ENCODE measurements at places on chromosomes 16 and 17.

GRCh38 chr16:1037394-1038257 lies 34.9 kb upstream of the SSTR5 start:
- no peak for DNase-seq

- no peak for DNase-seq
Measured at GRCh38 chr16:77922228-77922754, 100.1 kb upstream of the CLEC3A start.

GRCh38 chr17:7403043-7403726 lies 712 bp downstream of the TMEM256 start:
- no peak for DNase-seq

GRCh38 chr17:79104898-79105600 lies 30.4 kb downstream of the ENGASE start:
- no peak for DNase-seq

DNA sequence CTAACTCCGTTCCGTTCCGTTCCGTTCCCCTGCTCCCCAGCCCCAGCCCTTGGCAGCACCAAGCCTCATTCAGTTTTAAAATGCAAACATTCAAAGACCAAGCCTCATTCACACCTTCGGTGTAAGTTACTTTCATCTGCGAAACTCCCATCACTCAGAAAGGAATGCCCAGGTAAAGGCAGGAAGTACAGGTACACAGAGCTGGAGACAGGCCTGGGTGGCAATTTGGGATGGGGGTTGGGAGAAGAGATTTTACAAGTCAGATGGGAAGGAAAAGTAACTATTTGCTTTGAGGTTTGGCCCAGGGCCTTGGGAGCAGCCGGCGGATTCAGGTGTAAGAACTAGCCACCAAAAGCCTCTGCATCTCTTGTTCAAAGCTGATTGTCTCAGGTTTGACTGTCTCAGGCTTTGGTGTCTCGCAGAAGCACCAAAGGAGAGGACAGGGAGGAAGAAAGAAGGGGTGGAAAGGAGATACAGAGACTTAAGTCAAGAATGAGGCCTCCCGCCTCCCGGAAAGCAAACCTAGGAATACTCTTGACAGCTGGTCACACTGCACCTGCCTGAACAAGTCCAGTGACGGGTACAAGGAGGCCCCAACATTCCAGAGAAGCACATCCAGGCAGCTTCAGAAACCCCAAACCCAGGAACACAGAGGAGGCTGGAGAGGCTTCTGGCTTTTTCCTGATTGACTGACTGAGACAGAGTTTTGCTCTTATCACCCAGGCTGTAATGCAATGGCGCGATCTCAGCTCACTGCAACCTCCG lies 54.7 kb downstream of the NXN start:
- no peak for DNase-seq

GRCh38 chr17:78763561-78763960 lies 18.5 kb downstream of the CYTH1 start:
- DNase-seq, result no peak

DNA sequence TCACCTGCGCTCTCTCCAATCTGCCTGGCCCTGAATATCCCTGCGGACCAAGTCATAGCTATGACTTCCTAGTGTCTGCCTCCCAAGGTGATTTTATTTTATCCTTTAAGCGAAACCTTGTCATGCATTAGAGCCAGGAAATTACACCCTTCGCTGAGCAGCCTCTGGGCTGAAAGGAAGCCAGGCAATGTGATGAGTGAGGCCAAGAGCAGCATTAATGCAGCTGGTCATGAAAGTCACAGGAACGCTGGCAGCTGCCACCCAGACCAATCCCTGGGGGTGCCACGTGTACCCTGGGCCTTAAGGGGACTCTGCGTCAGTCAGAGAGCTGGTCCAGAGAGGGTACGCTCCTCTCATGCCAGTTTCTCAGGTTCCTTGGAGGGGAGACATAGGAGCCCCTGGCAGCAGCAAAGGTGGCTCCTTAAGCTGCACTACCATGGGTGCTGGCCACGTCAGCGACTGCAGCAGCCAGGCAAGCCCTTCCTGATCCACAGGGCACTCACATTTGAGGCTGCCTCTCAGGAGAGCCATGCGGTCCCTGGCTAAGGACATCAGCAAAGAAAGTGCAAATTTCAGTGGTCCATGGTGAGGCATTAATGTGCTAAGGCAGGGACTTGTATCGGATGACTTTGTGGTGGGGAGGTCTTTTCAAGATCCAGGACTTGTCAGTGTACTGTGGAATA lies 42.7 kb upstream of the WSCD1 start:
- no peak for DNase-seq

DNA sequence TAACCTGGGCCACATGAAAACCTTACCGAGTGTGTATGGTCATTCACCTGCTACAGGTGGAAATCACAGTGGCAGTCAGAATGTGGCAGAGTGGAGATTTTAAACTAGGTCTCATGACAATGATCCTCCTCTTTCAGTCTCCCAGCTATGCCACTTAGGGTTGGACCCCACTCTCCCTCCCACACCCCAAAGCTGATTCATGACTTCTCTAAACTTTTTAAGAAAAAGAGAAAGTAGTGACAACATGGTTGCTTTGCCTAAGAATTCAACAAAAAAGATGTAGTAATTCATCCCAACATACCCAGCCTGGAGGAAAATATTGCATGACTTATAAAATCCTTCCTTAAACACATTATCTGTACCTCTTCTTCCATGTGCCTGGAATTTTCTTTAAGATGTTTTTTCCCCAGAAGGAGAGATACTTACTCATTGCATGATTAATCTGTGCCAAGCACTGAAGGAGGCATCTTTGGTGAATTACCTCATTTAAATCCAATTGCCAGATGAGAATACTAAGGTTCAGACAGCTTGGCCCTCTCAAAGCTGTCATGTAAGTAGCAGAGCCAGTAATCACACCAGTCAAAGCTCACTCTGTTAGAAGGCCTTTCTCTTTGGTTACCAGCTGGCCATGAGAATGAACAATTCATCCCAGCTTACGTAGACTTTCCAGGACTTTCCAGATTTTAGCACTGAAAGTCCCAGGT lies 119.9 kb downstream of the COPRS start:
- DNase-seq, result no peak

DNA sequence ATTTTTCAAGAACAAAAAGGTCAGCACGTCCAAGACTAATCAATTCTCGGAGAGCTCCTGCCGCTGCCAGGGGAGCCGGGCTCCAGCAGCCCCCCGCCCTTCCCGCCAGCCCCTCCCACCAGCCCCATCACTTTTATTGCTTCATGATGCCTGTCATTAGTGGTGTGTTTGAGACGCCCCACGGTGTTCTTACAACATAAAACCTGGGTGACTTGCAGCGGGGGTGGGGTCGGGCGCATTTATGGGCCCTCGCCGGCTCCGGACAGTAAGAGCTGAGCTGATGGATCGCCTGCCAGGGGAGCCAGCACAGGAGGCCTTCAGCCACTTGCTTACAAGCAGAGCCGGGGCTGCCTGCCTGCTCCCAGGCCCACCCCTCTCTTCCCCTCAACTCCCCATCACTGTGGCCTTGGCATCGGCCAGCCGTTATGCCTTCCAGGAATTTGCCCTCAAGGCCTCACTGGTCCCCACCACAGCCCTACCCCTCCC lies 82.9 kb upstream of the CBX4 start:
- DNase-seq, result no peak

DNA sequence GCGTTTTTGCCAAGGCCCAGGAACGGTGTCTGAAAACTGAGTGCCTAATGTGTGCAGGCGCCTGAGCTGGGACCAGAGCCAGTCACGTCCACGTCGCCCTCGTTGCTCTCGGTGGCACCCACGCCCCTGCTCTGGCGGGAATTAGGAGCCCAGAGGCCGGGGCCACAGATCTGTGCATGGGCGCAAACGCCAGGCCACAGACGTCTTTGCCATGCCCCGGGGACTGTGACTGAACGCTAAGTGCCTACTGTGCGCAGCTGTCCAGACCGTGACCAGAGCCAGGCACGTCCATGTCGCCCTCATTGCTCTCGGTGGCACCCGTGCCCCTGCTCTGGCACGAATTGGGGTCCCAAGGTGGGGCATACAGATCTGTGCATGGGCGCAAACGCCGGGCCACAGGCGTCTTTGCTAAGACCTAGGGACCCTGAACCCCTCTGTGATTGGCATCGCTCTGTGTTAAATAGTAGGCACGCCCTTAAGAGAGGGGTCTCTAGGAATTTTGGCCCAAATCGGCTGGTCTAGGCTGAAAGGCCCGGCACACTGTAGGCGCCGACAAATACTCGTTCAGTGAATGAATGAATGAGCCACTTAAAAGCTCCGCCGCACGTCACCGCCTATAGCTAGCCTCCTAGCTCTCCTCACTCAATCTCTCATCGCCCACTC lies 827 bp upstream of the UBALD1 start:
- no peak for DNase-seq

DNA sequence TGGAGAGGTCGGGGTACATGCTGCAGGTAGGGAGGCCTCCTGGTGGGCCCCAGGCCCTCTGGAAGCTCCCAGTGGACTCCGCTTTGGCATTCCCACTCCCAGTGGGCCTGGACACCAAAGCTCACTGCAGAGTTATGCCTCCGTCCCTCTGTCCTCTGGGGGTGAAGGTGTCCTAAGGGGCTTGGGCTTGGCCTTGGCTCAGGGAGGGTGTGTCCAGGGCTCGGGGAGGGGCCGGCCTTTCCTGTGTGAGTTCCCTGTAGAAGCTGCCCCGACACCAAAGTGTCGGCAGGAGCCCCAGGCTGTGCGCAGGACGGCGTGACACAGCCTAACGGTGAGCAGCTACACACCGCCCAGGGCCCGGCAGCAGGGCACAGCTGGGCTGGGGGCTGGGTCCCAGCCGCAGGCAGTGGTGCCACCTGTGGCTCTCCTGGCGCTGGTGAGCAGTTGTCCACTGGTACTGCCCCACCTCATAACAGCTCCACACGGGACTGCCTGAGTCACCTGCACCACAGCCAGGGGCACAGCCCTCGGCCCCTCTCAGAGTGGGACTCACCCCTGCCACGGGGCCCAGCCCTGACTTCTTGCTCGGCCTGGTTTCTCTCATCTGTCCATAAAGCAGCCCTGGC lies 6.1 kb downstream of the TEPSIN start:
- DNase-seq, result no peak

DNA sequence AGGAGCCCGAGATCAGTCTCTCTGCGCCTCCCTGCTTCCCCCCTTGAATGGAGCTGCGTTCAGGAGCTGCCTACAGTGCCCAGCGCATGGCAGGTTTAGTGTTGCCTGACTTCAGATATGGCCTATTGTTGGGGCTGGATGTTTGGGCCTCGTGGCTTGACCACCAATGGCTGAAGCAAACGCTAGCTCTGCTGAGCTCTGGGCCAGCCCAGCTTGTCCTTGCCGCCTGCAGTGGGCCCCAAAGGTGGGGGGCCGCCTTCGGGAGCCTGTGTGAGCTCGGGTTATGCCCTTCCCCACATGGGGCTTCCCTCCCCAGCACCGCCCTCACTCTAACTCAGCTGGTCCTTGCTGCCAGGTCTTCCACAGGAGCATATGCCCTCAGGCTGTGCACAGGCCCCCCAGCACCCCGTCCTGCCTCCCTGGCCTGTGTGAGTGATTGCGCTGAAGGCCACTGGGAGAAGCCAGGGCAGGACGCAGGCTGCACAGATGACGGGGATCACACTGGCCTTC lies 2.0 kb upstream of the METTL26 start:
- DNase-seq, result no peak

DNA sequence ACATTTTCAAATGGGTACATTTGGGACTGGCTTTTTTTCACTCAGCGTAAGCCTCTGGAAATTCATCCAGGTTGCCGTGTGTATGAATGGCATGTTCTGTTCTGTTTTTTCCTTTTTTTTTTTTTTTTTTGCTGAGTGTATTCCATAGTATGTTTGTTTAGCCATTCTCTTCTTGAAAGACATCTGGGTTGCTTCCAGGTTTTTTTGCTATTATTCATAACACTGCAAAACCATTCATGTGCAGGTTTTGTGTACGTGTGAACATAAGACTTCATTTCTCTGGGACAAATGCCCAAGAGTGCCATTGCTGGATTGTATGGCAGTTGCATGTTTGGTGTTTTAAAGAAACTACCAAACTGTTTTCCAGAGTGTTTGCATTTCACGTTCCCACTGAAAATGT lies 335.9 kb upstream of the TNRC6C start:
- DNase-seq, result no peak

- no peak for DNase-seq
Measured at GRCh38 chr17:14228903-14229302, 7.8 kb downstream of the CDRT15 start.

DNA sequence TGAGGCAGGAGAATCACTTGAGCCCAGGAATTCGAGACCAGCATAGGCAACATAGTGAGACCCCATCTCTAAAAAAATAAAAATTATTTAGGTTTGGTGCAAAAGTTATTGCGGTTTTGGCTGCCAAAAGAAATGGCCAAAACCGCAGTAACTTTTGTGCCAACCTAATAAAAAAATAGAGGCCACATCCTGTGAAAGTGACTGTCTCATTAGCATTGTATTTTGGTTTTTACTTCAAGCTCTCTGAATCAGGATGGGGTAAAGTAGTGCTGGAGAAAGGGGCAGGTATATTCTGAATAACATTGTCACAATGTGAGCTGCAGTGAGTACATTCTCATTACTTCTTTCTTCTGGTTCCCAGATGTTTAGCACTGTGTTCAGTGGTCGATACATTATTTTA lies 36.0 kb downstream of the ATP6V0A1 start:
- no peak for DNase-seq

DNA sequence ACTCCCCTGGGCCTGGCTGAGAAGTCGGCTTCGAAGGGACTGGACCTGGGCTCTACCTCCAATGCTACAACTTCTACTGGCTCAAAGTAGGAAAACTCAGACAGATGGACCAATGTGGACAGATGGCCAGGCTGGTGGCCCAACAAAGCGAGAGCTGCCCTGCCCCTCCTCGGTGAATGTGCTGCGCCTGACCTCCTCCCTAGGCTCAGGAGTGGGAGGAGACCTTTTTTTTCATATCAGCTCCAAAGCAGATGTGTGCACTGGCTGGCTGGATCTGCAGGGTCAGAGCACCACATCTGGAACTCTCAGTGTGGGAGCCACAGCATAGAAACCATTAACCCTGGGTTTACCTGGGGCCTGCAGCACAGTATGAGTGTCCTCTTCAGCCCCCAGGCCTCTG lies 20.8 kb downstream of the ATP6V0D1 start:
- DNase-seq, result no peak

DNA sequence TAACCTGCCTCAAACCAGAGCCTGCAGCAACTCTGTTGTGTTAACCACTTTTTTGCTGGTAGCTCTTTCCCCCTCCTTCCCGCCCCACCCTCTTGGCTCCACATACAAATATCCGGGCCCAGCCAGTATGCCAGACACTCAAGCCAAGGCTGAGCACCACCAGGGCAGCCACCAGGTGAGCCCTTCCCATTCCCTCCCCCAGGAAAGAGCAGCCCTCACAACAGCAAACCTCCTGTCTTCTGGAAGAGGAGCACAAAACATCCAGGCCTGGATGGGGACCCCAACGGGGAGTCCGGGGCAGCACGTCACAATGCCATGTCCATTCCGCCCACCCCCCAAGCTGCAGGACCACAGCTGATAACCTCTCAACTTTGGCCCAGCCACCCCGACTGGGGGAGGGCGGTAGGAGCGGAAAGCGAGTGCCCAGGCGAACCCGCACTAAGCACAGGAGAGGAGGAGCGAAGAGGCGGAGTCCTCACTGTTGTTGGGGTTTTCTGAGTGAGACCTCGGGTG lies 757 bp downstream of the ORMDL3 start:
- peak; percentile 46 for DNase-seq

GRCh38 chr16:49620158-49620868 lies 235.6 kb downstream of the ZNF423 start:
- peak; percentile 94 for DNase-seq

Data from hepatic stellate cell (primary cell).